ENCODE measurements at places on chromosomes 12 and 14. TPM values are rescaled to one million over a fixed set of nuclear protein-coding genes. Genes with fewer than 3 reads are reported as not detected.

DNA sequence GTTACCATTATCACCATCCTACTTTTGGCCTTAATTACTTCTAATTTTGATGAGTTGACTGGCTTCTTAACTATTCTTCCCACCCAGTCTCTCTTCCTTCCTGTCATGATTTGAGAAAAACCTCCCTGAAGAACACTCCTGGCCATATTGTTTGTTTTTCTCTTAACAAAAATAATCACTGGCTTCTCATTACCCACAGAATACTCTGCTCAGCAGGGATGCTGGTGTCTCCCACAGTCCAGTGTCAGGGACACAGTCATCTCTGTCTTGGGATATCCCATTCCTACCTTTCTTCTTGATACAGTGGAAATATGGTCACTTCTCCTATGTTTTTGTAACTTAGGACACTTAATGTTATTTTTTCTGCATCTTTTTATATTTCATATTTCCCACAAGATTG, 103.7 kb downstream of the SRGAP1 start:
- H3K36me3 ChIP-seq, result no peaks in the 10 kb centered on the region
- H3K4me1 ChIP-seq, result peaks cover 7% of the 10 kb centered on the region
- no peak overlapping the region for H3K4me3 ChIP-seq

DNA sequence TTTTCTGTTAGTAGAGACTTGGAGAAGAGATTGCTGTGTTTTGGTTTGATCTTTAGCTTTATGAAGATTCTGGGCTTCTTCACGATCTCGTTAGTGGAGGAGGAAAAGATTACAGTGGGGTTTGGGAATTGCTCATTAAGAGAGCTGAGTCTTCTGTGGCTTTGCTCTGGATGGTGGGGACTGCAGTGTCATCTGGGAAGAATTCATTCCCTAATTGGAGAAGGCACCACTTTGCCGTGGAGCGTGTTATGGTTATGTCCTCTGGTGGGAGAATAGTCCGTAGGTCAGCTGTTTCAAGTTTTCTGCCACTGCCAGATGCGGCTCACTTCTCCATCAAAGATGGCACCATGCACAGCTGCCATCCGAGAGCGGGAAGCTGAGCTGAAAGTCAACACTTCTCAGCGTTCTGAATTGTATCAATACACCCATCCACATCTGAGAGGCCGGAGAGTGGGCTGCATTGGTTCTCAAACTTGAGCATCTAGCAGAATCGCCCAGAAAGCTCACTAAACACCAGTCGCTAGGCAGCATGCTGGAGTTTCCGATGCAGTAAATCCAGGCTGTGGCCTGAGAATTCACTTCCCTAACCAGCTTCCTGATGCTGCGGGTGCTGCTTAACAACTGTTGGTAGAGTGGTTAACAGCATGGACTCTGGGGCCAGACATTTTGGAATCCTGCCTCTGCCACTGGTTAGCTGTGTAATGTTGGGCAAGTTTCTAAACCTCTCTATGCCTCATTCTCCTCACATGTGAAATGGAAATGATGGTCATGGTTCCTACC, 117.8 kb downstream of the PLXNC1 start:
- H3K36me3 ChIP-seq, result no peaks in the 10 kb centered on the region
- no peak for DNase-seq
- H3K4me3 ChIP-seq, result no peak overlapping the region
- peaks cover 11% of the 10 kb centered on the region for H3K4me1 ChIP-seq
- H3K27me3 ChIP-seq, result no peaks in the 10 kb centered on the region

GRCh38 chr14:75068294-75069120, 934 bp upstream of the ZC2HC1C start:
- peak overlapping the region; percentile 76 for H3K27ac ChIP-seq
- H3K36me3 ChIP-seq, result no peaks in the 10 kb centered on the region
- DNase-seq, result no peak
- H3K4me3 ChIP-seq, result peak overlapping the region; percentile 54

DNA sequence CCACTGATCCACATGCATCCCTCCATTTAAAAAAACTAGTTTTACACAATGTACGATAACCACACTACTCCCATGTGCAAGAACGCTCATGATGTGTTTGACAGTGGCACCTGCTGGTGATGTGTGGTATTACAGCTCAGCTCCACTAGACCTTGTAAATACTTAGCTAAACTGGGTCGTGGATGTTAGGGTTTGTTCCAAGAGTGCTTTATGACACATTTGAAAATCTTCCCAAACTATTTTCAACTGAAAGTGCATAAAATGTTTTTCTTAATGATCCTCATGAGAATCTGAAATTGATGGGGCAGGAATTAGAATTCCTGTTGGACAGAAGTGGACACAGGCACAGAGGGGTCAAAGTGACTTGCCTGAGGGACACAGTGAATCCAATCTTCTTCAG, 99.2 kb downstream of the SCARB1 start:
- H3K27me3 ChIP-seq, result no peaks in the 10 kb centered on the region
- DNase-seq, result no peak
- no peaks in the 10 kb centered on the region for H3K36me3 ChIP-seq
- no peak overlapping the region for H3K27ac ChIP-seq

The L3HYPDH gene
- total RNA-seq, result 19.5 TPM

The MYO1H gene
- not detected for total RNA-seq
